ENCODE measurements at places on chromosomes 1 and 21.

DNA sequence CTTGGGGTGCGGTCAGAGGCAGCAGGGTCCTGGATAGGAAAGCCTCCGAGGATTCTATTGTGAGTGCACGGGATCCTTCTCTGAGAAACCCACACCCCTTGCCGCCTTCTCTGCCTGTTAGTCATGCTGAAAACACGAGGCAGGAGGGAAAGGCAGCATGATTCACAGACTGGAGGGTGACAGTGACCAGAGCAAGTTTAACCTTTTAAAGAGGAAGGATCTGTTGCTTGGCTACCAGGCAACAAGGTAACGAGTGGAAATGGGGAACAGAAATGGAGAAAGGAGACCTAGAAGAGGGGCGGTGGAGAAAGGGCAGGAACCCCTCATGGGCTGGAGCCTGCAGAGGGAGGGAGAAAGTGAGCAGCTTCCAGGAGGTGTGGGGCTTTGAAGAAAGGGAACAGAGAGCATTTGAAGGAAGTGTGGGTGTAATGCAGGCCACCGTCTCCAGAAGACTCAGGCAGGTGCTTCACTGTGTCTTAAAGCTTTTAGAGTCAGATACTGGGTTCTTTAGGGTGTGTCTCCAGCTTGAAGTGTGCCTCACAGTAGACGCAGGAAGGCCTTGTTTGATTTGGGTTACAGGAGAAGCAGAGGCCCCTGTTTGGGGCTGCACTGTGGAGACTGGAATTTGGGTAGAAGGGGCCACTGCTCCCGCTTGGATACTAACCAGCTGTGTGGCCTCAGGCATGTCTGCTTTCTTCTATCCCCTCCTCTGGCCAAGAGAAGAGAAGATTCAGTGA is 19.1 kb downstream of the OPTC start:
- peak; percentile 36 for DNase-seq

- DNase-seq: no peak
These were observed 96.5 kb upstream of the WNT4 start for GRCh38 chr1:22239378-22239777.

DNA sequence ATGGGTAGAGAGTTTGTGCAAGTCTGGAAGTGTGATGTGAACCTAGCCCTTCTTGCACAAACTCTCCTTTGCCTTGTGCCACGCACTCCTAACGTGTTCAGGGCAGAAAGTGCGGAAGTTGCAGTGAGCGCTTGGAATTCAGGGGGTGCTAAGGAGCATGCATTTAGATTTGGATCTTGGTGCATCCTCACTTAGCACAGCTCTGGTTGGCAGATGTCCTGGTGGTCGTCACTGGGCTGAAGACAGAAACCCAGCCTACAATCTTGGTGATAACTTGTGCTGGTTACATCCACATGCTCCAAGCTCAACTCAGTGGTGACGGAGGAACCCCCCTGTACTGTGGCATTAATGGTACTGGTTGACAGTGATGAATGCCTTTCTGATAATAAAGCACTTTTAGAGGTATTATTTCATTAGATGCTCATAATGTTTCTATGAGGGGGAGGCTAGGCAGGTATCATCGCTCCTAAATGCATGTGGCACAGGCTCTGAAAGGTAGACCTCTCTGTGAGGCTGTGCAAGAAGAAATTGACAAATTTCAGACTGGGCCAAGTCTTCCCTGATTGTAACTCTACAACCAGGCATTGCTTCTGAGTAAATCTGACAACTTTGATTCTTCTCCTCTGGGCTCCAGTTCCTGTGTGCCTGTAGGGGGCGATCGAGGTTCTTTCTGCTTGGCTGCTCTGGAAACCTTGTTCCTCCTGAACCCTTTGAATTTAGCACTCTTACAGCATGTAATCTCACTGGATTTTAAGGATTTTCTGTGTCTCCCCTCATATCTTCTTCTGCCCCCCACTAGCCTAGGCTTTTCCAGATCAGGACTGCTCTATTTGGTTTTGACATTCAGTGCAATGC is 40.6 kb downstream of the MAPKAPK2 start:
- peak; percentile 63 for DNase-seq

- DNase-seq: no peak
These were observed 1.7 kb upstream of the ARHGAP29 start for GRCh38 chr1:94239051-94239450.

DNA sequence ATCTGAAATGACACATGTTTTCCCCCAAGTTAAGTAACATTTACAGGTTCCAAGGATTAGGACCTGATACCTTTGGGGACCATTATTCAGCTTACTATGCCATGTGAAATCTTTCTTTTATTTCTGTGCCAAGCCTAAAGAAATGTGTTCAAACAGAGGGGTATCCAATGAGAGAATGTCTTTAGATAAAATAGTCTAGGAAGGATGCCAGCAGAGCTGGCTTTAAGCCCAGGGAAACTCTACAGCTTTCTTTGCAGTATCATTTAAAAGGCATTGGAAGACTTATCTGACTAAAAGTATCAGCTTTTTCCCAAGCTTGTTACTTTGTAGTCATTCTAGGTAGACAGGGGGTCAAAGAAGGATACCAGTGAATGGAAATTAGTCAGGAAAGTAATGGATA is 860.4 kb downstream of the PLA2G4A start:
- DNase-seq: no peak

DNA sequence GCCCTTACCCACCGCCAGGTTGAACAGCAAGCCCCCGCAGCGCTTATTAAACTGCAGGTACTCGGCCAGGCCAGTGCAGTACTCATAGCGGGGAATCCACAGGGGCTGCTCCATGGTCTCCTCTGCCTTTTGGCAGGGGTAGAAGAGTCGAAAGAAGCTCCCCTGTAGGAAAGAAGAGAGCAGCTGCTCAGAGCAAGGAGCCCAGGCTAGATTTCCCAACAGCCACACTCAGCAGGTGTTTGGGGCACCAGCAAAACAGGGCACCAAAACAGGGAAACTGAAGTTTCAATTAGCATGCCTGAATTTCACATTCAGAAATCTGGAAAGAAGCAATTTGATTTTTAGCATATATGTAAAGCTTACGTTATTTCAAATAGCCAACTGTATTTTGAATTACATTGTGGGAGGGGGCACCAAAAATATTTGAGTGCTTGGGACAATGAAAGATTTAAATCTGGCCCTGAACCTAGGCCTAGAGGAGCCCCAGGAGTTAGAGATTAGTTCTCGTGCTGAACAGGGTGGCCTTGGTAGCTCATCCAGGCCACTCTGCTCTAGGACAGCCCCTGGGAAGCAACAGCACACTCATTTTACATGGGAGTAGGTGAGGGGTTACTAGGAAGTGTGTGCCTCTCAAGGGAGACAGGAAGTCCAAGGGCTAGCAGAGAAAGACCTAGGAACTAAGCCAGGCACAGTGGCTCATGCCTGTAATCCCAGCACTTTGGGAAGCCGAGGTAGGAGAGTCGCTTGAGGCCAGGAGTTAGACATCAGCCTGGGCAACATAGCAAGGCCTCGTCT is 8.2 kb downstream of the PAFAH2 start:
- DNase-seq: no peak
